ENCODE measurements at places on chromosomes 2 and 18. TPM values are rescaled to one million over a fixed set of nuclear protein-coding genes. Genes with fewer than 3 reads are reported as not detected.

DNA sequence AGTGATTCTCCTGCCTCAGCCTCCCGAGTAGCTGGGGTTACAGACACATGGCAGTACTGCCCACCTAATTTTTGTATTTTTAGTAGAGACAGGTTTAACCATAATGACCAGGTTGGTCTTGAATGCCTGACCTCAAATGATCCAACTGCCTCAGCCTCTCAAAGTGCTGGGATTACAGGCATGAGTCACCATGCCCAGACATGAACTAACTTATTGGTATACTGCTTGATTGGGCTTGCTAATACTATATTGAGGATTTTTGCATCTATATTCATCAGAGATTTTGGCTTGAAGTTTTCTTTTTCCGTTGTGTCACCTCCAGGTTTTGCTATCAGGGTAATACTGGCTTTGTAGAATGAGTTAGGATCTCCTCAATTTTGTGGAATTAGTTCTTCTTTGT, 706.1 kb upstream of the HS6ST1 start:
- DNase-seq = no peak

GRCh38 chr2:61398413-61398812, 72.5 kb downstream of the USP34 start:
- no peak for DNase-seq

DNA sequence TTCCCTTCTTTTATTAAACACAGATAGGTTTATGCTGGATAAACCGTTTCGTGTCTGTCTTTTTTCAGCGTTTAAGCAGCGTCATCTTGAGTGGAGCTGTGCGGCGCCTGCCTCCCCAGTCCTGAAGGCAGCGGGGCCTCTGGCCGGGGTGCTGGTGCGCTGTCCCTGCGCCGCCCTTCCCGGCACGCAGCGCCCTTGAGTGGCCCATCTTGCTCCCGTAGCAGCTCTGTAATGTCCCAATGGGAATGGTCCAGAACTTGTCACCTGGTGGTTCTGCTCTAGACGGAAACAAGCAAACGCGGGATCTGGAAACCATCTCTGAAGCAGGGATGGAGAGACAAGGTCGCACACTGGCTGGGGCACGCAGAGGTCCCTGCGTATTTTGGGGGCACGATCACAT, 24.5 kb downstream of the PRELID3A start:
- no peak for DNase-seq

- no peak for DNase-seq
These were observed 94.1 kb upstream of the LDLRAD4 start for GRCh38 chr18:13124411-13124810.

DNA sequence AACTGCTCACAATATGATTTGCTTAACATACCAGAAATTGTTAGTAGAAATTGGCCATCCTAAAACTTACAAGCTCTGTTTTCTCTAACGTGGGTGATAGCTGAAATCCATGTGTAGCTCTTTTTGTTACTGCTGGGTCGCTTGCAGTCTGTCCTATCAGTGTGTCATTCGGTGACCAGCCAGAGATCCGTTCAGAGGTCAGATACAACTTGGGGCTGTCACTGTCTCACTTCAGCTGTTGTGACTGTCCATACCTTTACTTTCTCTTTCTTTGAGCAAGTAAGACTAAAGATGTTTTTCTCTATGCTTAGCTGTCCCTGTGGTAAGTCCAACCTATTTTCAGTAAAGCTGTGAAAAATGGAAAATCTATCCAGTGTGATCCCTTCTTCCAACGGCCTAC, 282.9 kb upstream of the KCNH7 start:
- DNase-seq = no peak

- no peak for DNase-seq
These were observed 376.5 kb upstream of the KLHL29 start for GRCh38 chr2:23008440-23008839.

DNA sequence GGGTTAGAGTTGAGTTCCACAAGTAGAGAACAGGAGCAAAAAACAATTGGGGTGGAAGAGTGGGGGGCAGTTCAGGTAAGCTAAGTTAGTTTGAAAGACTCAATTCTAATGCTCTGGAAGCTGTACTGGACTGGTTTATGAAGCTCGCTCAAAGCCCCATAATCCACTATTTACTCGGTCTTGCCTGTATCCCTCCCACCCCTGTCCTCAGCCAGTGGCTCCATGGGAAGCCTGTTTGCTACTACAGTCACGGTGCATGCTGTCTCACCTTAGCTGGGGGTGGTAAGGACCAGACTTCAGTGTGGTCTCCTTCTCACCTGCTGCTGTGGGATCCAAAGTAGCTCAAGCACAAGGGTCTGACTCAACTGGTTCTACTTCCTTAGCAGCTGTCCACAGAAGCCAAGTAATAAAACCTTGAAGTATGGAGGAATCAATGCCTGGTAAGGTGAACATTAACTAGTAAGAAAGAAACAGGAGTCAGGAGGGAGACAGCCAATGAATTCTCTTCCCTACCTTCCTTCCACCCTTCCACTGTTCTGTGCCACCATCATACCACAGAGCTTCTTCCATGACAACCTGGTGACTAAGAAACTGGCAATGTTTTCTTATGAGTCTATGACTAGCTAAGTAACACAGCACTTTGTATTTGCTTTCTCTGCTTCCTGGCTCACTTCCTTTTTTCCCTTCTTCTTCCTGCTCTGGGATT, 230.8 kb downstream of the SRBD1 start:
- DNase-seq = no peak

DNA sequence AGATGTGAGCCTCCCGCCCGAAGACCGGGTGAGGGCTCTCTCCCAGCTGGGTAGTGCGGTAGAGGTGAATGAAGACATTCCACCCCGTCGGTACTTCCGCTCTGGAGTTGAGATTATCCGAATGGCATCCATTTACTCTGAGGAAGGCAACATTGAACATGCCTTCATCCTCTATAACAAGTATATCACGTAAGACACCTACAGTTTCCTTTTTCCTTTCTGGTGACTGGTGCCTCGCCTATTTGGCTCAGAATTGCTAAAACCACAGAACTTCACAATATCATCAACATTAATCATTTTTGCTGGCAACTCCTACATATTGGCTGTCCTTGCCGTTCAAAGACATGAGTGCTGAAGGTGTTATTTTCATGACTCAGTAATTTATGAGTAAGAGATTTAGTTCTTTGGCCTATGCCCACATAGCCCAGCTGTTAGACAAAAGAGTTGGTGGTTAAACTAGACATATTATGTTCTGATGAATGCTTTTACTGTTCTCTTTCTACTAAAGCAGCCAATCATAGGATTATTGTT, 2.2 kb downstream of the STAMBP start:
- no peak for DNase-seq

POTEF gene
- total RNA-seq = not detected

LIPG gene
- total RNA-seq = 1.9 TPM

VWA3B gene
- 5.2 TPM for total RNA-seq

TDRD15 gene
- 0.07 TPM for total RNA-seq

CASP10 gene
- 27.9 TPM for total RNA-seq

EIF5B gene
- 33.3 TPM for total RNA-seq

FOXD4L1 gene
- total RNA-seq = 0.64 TPM
